ENCODE measurements at places on chromosomes 16 and 17.

DNA sequence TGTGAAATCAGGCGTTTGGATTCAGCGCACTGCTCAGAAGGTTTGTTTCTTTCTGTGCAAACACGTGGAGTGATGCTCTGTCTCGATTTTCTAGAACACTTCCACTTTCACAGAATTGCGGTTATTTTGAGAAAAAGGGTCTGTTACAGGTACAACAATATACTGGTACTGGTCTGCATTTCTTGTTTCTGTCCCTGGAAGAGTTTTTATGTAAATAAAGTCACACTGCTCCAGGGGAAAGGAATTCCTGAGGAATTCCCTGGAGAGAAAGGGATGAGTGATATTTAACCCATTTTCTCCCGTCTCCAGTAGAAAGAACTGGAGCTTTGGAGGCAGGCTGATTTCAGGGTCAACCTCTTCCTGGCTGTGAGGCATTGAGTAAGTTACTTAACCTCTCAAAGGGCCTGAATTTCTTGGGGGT lies 16.2 kb upstream of the RMI2 start:
- no peak for DNase-seq

- peak; percentile 86 for DNase-seq
Measured at GRCh38 chr16:4183237-4184037, 58.4 kb downstream of the SRL start.

GRCh38 chr17:38604479-38605403 lies 1.0 kb downstream of the SRCIN1 start:
- DNase-seq: peak; percentile 32

DNA sequence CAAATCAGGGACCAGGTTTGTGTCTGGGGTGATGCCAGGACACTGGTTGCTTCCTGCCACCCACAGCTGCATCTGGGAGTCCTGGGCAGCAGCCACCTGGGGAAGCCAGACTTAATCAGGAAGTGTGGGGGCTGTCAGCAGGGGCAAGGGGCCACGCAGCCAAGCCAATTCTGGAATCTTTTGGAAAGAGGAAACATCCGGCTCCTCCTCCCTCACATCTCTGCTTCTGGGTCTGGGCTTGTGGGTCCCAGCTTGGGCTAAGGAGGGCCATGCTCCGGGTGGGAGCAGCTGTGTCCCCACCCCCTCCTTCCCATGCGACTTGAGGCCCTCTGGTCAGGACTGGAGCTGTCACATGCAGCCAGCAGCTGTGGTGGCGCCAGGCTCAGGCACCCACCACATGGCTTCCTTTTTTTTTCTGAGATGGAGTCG lies 37.0 kb upstream of the CCDC182 start:
- DNase-seq: no peak

GRCh38 chr17:21676281-21677111 lies 15.8 kb upstream of the KCNJ18 start:
- no peak for DNase-seq

- DNase-seq: no peak
Measured at GRCh38 chr16:55499951-55500529, 8.8 kb upstream of the LPCAT2 start.

DNA sequence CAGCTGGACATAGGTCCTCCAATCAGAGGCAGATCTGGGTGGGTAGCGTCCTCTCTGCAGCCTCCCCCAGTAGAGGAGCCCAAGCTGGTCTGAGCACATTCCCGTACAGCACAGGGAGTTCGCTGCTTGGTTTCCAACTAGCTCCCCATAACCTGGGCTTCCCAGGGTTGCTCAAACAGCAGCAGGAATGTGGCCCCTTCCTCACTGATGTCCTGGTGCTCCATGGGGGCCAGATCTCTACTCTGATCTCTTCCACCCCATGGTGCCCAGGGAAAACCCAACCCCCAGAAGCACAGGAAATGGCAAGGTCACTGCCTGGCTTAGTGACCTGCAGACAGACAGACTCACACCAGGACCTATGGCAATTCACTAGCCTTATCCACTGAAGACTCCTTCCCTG lies 11.1 kb upstream of the MMP2 start:
- DNase-seq: no peak

- no peak for DNase-seq
Measured at GRCh38 chr16:86457501-86458148, 52.7 kb upstream of the FOXF1 start.

GRCh38 chr17:35577830-35578196 lies 558 bp downstream of the PEX12 start:
- DNase-seq: peak; percentile 8

- no peak for DNase-seq
Measured at GRCh38 chr17:35291802-35292201, 48.9 kb downstream of the SLFN5 start.

GRCh38 chr17:21396237-21396636 lies 20.1 kb downstream of the KCNJ12 start:
- DNase-seq: no peak

GRCh38 chr16:3148256-3149192 lies 13.7 kb downstream of the ZNF213 start:
- no peak for DNase-seq

DNA sequence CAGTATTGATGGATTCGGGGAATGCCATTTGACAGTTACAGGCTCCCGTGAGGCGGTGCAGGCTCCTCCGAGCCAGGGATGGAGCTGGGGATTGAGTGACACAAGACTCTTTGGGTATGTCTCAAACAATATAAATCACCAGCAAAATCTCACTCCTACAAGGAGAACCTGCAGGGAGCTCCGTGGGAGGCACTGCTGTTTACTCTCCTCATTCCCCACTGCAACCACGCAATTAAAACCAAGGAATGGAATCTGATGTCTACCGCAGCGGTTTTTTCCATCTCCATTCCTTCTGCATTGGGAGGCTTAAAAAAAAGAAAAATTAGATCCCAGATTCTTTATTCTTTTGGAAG lies 157.9 kb downstream of the WWOX start:
- no peak for DNase-seq

GRCh38 chr16:67001726-67002125 lies 13.3 kb downstream of the CES4A start:
- DNase-seq: no peak

GRCh38 chr16:67084345-67085028 lies 25.3 kb upstream of the PHAF1 start:
- no peak for DNase-seq

DNA sequence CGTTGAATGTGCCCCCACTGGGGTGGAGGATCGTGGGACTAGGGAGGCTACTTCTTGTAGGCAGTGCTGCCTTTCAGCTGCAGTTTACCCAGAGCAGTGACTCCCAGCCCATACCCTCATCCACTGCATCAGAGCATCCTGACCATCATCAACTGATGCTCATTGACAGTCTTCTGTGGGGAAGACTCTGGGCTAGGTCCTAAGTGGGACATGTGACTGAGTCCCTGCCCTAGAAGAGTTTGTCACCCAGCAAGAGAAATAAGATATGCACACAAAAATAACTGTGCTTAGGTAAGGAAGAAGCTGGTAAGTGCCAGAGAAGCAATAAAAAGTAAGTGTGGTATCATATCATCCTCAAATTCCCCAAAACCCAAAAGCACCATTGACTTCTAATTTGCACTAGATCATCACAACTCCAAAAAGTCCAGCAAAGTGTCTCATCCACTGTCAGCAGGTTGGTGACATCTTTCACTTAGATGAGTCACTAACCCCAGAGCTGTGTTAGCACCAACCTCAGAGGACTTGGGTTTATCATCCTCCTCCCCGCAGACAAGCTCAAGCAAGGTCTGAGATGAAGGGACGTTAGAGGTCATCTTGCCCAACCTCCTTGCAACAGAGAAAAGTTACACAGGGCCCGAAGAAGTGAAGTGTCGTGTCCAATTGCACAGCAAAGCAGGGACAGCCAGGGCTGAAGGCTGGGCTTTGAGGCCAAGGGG lies 99.0 kb downstream of the CCDC182 start:
- DNase-seq: no peak

DNA sequence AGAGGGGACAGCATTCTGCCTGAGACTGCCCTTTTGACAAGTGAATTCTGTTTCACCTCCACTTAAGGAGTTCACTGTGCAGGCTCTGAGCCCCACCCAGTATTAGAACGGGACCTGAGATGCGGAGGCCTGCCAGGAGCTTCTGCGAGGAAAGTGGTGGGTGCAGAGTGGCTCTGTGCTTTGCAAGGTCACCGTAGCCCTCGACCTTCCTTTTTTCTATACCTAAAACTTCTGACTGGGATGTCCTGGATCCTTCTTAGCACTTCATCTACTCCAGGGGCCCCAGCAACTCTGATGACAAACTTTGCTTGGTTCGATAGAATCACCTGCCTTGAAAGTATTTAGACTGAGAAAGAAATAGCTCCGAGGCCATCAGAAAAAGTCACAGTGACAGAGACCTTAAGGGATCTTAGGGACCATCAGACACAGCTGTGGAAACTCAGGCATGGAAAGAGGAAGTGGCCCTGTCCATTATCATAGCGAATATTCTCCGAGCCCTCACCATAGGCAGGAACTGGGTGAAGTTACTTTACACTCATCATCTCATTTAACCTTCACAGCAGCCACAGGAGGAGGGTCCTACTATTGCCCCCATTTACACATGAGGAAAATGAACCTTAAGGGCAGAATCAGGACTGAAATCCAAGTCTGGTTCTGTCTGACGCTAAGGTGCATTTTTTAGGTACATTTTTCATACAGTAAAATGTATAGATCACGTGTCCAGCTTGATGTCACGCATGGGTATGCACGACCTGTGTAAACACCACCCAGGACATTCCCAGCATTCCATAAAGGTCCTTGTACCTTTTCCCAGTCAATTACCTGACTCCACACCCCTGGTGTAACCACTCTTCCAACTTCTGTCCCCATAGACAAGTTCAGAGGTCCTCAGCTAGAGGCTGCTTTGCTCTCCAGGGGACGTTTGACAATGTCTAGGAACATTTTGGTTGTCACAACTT lies 676 bp upstream of the KRT13 start:
- DNase-seq: no peak

GRCh38 chr17:36907407-36907806 lies 29.9 kb upstream of the LHX1 start:
- DNase-seq: no peak

DNA sequence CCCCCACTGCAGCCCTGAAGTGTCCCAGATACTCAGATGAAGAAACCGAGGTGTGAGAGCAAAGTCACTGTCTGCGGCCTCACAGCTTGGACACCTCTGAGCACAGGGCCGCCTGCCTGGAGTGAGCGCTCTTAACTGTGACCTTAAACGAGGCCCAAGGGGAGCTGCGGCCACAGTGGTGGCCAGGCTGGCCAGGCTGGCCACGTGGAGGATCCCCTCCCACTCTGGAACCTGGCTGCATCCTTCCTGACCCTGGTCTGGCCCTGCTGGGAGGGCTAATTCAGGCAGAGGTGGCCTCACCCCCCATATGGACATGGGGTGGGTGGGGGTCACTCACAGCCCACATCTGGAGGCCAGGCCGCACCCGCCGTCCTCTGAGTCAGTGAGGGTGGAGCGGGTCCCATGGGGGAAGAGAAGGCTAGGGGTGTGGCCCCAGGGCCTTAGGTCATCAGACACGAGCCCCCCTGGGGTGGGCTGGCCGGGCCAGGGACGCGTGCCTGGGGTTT lies 6.6 kb downstream of the VASN start:
- no peak for DNase-seq

- DNase-seq: no peak
Measured at GRCh38 chr17:79942591-79943346, 92.9 kb downstream of the TBC1D16 start.

DNA sequence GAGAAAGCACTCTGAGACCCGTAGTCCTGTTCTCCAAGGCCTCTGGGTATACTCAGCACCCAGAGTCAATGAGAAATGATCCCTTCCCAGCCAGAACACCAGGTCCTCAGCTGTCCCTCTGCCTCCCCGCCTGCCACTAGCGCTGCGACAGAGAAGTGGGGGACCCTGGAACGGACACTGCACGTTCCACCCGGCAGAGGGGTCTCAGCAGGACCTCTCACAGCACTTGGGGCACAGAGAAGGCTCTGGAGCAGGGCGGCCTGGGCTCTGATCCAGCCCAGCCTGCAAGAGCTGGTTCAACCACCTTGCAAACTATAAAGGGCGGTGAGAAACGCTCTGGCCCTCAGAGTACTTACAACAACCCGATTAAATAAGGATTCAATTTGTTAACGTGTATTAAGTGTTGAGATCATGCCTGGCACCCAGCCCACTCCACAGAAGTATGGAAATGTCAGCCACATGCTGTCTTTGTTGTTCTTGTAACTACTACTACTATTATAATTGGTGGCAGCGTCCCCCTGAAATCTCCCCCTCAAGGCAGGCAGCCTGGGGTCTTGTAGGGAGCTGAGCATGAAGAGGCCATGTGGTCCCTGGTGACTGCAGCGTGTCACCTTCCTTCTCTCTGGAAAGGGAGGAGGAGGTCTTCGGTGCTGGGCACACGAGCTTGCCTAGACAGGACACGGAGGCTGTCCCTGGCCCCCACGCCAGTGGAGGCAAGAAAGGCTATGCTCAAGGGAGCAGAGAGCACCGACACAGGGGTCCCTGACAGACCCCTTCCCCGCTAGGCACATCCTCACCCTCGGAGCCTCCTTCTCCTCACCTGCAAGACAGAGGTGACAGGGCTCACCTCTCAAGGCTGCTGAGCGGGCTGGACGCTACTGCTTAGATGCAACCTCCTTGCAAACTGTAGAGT lies 2.4 kb downstream of the OSGIN1 start:
- DNase-seq: no peak

GRCh38 chr16:66372898-66373155 lies 6.3 kb downstream of the CDH5 start:
- DNase-seq: no peak

DNA sequence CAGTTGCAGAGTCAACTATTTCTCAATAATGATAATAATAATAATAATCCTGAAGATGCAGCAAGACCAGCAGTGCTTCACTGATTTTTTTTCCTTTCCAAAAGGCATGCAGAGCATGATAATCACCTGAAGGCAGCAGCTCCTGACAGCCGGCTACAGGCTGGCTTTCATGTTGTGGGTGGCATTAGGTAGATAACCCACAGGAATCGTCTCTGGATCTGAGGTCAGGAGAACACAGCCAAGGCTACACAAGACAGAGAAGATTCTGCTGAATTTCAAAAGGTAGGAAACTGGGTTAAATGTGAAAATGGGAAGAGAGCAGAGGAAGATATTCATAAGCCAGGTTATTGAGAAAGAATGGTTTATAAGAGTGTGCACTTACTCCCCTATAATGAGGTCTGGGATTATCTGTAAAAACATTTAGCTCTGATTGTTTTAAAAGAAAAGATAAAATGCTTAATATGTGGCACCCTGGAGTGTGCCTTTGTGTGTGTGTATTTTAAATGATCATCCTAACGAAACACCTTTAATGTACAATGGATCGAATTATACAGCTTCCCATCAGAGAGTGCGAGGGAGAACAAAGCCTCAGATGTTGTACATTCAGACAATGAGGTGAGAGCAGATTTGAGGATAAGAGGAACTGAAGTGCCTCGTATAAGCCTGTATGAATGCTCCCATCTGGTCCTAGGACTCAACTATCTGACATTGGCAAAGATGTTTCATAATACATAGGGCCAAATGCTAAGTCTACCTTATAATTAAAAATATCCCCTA lies 273.1 kb downstream of the PHKB start:
- DNase-seq: no peak

GRCh38 chr16:17229766-17230165 lies 241.0 kb downstream of the XYLT1 start:
- no peak for DNase-seq

Data from activated CD4-positive, alpha-beta T cell treated with anti-CD3 and anti-CD28 coated beads for 4 hours (primary cell).